Substantia nigra (tissue), 51 donors: ENCODE measurements at places on chromosomes 5 and 9.

DNA sequence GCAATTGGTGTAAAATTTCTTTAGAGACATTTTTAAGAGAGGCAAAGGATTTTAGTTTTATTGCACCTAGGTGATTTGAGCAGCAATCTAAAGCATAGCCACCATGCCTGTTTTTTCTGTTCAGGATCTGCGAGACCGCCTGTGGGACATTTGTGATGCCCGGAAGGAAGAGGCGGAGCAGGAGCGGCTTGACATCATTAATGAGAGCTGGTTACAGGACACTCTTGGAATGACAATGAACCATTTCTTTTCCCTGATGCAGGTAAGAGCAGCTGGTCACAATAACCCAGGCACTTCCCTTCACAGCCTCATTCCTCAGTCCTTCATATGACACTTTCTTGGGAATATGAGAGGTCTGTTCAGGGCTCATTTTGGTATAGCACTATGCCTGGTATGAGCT lies 103.2 kb upstream of the IL7R start:
- no peak for DNase-seq

DNA sequence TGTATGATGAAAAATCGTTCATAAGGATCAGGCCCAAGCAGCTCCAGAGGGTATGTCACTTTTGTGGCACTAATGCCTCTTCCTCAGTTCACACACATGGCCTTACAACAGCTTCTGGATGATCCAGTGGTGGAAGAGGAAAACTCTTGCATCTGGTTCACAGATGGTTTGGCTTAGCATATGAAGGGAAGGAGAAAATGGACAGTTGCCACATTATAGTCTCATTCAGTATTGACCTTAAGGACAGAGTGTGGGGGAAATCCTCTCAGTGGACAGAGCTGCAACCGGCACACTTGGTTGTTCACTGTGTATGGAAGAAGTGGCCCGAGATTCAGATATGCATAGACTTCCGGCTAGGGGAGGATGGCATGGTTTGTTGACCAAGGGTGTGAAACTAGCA lies 22.8 kb downstream of the C9orf57 start:
- DNase-seq = no peak

GRCh38 chr5:58615972-58616371 lies 33.1 kb downstream of the RAB3C start:
- no peak for DNase-seq

GRCh38 chr5:160361624-160362228 lies 8.7 kb downstream of the C1QTNF2 start:
- no peak for DNase-seq

DNA sequence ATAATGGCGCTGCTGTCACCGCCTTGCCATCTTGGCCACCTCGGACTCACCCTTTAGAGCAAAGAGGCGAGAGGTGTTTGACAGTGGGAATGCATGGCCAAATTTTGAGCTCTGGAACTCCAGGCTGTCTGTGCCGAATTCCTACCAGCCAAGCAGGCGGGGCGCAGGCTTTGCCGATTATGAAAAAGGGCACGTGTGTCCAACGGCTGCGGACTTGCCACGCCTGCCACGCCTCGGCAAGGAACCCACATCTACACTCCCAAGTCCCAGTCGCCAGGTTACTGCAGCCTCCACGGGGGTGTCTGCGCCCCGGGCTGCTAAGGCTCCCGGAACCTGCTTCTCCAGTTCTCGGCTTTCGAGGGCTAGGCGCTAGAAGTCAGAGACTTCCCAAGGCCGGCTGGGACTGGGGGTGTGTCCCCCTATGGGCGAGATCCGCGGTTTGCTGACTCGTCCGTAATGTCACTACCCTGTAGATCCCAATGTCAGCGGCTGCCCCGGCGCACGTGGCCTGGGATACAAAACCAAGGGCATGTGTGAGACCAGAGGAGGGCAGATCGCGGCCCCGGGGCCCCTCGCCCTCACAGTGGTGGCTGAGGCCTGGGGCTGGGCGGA lies 2.8 kb downstream of the NPR3 start:
- no peak for DNase-seq

DNA sequence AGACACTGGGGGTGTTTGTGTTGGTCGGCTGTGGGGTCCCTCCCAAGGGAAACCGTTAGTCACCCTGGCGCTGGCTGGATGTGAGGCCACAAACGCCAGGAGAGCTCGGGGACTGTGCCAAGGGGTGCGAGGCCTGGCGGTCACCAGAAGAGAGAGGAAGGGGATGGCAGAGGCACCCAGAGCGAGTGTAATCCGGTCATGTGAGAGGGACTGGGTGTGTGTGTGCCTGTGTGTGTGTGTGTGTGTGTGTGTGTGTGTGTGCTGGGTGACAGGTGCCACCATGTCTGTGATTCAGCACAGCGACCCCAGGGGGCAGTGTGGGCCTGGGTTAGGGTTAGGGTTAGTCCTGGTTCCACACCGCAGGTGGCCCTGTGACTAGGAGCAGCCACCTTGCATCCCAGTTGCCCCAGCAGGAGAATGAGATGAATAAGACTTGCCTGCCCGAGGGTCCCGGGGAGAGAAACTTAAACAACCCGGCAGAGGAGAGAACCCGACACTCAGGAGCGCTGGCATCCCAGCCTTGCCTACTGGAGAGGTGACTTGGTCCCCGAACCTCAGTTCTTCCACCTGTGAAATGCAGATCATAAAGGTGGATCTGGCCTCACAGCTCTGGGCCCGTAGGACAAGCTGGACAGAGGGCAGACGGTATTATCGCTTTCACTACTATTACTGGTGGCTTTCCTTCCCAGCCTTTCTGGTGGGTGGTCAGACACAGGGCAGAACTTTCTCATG lies 1.4 kb upstream of the ADAMTSL2 start:
- DNase-seq = peak; percentile 56

- DNase-seq = no peak
Observed at GRCh38 chr5:170327168-170327567, 29.6 kb upstream of the LCP2 start.

GRCh38 chr5:156391139-156391538 lies 64.2 kb downstream of the SGCD start:
- DNase-seq = no peak

- no peak for DNase-seq
Observed at GRCh38 chr9:97673922-97674321, 23.2 kb downstream of the XPA start.

GRCh38 chr5:111532886-111533582 lies 20.7 kb upstream of the STARD4 start:
- DNase-seq = no peak

DNA sequence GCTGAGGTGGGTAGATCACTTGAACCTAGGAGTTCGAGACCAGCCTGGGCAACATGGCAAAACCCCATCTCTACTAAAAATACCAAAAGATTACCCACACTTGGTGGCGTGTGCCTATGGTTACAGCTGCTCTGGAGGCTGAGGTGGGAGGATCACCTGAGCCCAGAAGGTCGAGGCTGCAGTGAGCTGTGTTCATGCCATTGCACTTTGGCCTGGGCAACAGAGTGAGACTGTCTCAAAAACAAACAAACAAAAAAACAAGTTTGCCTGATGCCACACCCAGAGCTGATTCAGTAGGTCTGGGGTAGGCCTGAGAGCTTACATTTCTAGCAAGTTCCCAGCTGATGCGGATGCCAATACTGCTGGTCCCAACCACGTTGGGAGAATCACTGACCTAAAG lies 60.5 kb upstream of the HSPA9 start:
- no peak for DNase-seq

DNA sequence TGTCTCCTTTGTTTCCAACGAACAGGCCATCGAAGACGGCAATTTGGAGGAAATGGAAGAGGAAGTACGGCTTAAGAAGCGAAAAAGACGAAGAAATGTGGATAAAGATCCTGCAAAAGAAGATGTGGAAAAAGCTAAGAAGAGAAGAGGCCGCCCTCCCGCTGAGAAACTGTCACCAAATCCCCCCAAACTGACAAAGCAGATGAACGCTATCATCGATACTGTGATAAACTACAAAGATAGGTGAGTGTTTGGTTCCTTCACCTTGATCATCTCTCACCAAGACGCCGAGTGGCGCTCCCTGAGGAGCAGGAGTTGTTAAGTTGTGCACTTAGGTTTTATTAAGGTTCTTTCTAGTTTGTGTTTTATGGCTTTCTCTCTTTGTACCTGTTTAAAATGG lies 146.5 kb downstream of the SMARCA2 start:
- no peak for DNase-seq

- no peak for DNase-seq
Observed at GRCh38 chr9:34957492-34958410, at the start of gene PHF24. Gene PHF24, plus strand, starts transcription at chr9:34958285. Its CDS starts 13,014 bp downstream, at chr9:34971299.

GRCh38 chr5:114581136-114581535 lies 219.3 kb downstream of the KCNN2 start:
- no peak for DNase-seq

DNA sequence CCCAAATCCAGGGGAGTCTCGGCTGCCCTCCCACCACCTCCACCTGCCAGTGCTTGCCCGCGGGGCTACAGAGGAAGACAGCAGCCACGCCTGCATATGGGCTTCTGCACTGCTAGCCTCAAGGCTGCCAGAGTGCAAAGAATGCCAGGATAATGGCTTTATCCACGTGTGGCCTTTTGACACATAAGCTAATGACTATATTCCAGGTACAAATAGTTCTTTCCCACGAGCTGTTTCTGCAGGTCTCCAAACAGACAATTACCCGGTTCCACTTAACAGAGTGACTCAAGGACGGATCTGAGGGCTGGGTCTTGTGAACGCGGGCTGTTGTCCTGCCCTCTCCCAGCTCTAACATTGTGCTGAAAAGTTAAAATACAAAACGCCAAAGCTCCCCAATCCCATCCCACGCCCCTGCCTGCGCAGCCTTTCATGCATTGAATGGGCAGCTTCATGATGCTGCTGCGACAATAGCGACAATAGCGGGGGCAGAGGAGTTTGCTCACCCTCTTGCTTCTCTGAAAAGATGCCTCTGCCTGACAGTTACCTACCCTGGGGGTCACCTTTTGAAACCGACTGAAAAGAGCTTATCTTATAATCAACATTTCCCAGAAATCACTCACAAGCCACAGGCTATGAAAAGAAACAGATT lies 39.1 kb upstream of the MSH3 start:
- DNase-seq = no peak

DNA sequence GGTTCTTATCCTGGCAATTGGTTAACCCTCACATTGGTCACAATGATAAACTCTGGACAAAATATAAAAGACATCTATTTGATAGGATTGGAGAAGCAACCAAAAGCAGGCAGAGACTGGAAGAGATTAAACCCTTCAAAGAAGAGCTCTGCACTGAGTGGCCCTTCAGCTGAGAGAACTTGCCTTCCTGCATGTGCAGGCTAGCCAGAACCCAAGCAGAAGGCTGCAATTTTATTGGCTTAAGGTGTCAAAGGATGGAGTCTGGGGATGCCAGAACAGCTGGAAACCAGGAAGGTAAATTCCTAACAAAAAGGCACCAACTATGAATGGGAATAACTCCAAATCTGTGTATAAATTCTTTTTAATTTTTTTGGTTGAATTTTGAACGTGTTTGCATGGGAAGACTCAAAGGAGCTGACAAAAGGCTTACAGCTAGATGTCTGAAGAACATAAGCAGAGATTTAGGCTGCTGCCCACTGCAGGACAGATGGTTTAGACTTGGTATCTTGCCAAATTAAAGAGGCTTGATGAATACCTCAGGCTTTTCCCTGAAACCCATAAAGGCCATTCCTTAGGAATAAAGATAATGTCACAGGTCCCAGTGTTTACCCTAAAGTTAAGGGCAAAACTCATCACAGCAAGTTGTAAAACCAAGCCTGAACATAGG lies 66.3 kb downstream of the NR2F1 start:
- no peak for DNase-seq

GRCh38 chr5:77869116-77869798 lies 93.1 kb upstream of the TBCA start:
- no peak for DNase-seq

DNA sequence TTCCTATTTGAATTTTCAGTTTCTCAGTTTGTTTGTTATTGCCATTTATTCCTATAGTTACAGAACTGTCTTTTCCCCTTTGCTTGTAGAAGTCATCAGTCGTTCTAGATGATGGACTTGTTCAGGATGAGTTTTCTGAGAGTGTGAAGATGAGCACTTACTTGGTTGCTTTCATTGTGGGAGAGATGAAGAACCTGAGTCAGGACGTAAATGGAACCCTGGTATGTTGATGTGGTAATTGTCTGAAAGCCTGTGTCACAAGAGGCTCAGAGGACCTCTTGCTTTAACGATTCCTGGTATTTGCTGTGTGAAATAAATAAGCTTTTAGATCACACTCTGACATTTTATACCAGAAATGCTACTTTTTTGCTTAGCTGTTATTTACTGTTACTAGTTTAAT lies 50.6 kb downstream of the LNPEP start:
- no peak for DNase-seq

DNA sequence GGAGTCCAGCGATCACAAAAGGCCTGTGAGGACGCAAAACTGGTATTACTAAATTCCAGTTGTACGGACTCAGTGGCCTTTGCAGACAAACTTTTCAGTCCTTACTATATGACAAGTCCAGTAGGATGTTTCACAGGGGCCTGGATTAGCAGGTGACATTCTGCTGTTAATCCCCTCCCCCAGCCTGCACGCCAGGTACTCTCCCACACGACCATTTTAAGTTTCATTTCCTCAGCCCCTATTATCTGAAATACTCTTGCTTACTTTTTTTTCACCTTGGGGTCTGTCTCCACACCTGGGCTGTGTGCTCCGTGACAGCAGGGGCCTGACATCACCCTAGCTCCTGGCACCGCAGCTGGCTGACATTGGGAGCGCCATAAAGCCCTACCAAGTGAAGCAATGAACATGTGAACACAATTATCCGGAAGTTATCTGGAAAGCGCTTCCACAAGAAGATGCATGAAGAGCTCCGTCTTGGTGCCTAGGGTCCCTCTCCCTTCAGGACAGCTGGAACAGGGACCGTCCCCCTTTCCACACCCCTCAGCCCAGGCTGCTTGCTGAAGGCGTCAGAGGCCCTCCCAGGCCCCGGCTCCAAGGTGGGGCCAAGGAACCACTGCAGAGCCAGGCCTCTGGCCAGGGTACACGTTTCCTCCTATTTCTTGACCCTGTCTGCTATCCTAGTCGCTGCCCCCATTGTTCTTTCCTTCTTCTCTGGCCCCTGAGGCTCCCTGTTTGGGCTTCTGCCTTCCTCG lies 39.7 kb upstream of the ZNF622 start:
- DNase-seq = no peak

DNA sequence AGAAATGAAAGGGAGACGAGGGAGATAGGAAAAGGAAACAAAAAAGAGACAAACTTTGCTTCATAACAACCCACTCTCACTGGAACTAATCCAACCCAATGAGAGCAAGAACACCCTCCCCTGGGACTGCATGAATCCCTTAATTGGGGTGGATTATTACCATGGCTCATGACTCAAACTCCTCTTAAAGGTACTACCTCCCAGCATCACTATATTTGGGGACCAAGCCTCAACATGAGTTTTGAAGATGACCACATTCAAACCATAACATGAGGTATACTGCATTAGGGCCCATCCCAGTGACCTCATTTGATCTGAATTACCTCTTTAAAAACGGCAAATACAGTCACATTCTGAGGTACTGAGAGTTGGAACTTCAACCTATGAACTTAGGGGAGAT lies 8.0 kb downstream of the MTAP start:
- DNase-seq = no peak
